ENCODE measurements at places on chromosomes 6 and 20. TPM values are rescaled to one million over a fixed set of nuclear protein-coding genes. Genes with fewer than 3 reads are reported as not detected.
A peak's percentile ranks its signal among the peaks of the same experiment; 100 is the strongest.

- H3K27me3 ChIP-seq: no peaks in the 10 kb centered on the region
- peaks cover 12% of the 10 kb centered on the region for H3K36me3 ChIP-seq
- no peak overlapping the region for H3K4me3 ChIP-seq
- H3K27ac ChIP-seq: no peak overlapping the region
- no peak for DNase-seq
- H3K4me1 ChIP-seq: no peaks in the 10 kb centered on the region
Observed at GRCh38 chr20:18545566-18545965, 21.7 kb upstream of the SMIM26 start.

- H3K36me3 ChIP-seq: peaks cover 18% of the 10 kb centered on the region
- peak; percentile 20 for DNase-seq
- H3K4me3 ChIP-seq: no peak overlapping the region
- no peak overlapping the region for H3K27ac ChIP-seq
- H3K4me1 ChIP-seq: no peaks in the 10 kb centered on the region
- H3K27me3 ChIP-seq: no peaks in the 10 kb centered on the region
Observed at GRCh38 chr6:159676890-159677505, 16.0 kb downstream of the SOD2 start.

GRCh38 chr20:21325296-21325695, 22.2 kb downstream of the XRN2 start:
- no peak overlapping the region for H3K4me3 ChIP-seq
- peaks cover 38% of the 10 kb centered on the region for H3K4me1 ChIP-seq
- H3K27ac ChIP-seq: peak overlapping the region; percentile 17
- peaks cover 2% of the 10 kb centered on the region for H3K36me3 ChIP-seq
- no peak for DNase-seq

DNA sequence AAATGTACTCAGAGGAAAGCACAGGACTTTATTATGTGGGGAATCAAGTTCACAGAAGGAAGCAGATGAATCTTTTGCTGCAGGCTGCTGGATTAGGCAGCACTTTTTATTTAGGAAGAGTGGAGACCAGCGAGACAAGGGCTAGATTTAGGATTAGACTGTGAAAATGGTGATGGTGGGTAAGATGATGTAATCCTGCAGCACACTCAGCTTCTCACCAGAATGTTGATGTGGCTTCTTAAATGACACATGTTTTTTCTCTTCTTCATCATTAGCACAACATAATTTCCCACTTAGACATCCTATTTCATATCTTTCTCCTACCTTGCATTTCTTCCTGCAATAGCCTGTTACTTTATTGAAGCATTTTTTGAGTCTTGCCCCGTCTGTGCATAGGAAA, 1.8 kb downstream of the DEFB128 start:
- no peaks in the 10 kb centered on the region for H3K36me3 ChIP-seq
- DNase-seq: no peak
- H3K4me3 ChIP-seq: no peak overlapping the region
- H3K4me1 ChIP-seq: no peaks in the 10 kb centered on the region
- no peaks in the 10 kb centered on the region for H3K27me3 ChIP-seq

GRCh38 chr6:13295576-13295975, 32.8 kb downstream of the TBC1D7 start:
- DNase-seq: no peak
- no peaks in the 10 kb centered on the region for H3K4me1 ChIP-seq
- no peak overlapping the region for H3K27ac ChIP-seq
- no peak overlapping the region for H3K4me3 ChIP-seq
- no peaks in the 10 kb centered on the region for H3K27me3 ChIP-seq

- H3K36me3 ChIP-seq: no peaks in the 10 kb centered on the region
- H3K27ac ChIP-seq: no peak overlapping the region
- DNase-seq: no peak
- no peak overlapping the region for H3K4me3 ChIP-seq
Observed at GRCh38 chr6:170490259-170490658, 62.8 kb downstream of the PSMB1 start.

DNA sequence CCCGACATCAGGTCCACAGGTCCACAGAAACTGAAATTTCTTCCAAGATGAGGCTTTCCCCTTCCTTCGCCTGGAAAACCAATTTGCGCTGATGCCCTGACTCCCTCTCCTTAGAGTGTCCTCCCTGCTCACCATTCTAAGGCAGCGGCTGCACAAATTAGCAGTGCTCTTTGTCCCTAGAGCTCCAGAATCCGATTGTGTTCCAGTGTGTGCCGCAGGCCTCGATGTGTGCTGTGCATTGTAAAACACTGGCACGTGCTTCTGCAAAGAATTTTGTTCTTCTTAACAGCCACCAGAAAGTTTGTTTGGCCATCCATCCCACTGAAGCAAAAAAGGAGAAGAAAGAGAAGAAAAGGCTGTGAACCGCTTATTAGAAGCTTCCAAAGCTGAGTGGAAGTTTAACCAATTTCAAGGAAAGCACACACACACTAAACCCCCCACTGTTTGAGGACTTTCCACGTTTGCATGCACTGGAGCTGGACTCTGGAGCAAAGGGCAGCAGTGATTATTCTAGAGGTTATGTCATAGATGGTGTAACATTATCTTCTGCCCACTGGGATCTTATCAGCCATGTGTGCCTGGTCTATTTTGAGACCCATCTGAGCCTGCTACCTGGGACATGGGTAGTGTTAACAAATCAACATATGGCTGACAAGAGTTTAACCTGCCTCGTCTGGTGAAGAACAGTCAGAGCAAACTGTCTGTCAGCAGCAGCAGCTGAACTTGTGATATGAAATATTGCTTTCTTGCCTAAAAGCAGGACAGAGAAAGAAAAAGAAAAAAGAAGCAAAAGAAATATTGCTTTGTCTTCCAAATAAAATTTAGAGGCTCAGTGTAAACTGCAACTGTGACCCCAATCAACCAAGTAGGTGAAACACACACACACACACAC, 64.9 kb upstream of the RREB1 start:
- H3K4me3 ChIP-seq: no peak overlapping the region
- peak overlapping the region; percentile 34 for H3K27ac ChIP-seq
- no peaks in the 10 kb centered on the region for H3K36me3 ChIP-seq

DNA sequence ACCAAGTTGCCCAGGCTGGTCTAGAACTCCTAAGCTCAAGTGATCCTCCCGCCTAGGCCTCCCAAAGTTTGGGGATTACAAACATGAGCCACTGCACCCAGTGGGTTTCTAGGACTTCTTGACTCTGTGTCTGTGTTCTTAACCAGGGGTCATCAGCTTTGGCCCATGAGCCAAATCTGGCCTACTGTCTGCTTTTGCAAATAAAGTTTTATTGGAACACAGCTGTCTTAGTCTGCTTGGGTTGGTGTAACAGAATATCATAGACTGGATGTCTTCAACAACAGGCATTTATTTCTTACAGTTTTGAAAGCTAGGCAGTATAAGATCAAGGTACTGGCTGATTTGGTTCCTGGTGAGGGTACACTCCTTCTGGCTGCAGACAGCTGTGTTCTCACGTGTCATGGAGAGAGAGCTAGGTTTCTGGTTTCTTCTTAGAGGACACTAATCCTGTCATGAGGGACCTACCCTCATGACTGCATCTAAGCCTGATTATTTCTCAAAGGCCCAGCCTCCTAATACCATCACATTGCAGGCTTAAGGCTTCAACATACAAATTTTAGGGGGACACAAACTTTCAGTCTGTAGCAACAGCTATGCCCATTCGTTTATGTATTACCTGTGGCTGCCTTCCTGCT, 23.3 kb downstream of the ARFGEF2 start:
- H3K4me3 ChIP-seq: no peak overlapping the region
- no peak for DNase-seq
- peaks cover 28% of the 10 kb centered on the region for H3K36me3 ChIP-seq
- no peak overlapping the region for H3K27ac ChIP-seq
- H3K4me1 ChIP-seq: peaks cover 9% of the 10 kb centered on the region

DNA sequence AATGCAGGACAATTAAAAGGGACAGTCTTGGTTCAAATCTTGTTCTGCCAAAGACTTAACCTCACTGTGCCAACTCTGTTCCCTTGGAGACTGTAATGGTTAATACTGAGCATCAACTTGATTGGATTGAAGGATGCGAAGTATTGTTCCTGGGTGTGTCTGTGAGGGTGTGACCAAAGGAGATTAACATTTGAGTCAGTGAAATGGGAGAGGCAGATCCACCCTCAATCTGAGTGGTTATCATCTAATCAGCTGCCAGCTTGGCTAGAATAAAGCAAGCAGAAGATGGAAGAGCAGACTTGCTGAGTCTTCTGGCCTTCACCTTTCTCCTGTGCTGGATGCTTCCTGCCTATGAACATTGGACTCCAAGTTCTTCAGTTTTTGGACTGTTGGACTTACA, 474.4 kb downstream of the CD83 start:
- H3K4me1 ChIP-seq: no peaks in the 10 kb centered on the region
- H3K27me3 ChIP-seq: no peaks in the 10 kb centered on the region
- DNase-seq: no peak
- no peak overlapping the region for H3K27ac ChIP-seq
- H3K36me3 ChIP-seq: no peaks in the 10 kb centered on the region
- no peak overlapping the region for H3K4me3 ChIP-seq

GRCh38 chr6:74058606-74059005, 362.6 kb downstream of the CD109 start:
- no peaks in the 10 kb centered on the region for H3K4me1 ChIP-seq
- H3K27me3 ChIP-seq: no peaks in the 10 kb centered on the region
- no peaks in the 10 kb centered on the region for H3K36me3 ChIP-seq
- no peak overlapping the region for H3K4me3 ChIP-seq
- no peak overlapping the region for H3K27ac ChIP-seq

- no peak overlapping the region for H3K27ac ChIP-seq
- peaks cover 2% of the 10 kb centered on the region for H3K4me1 ChIP-seq
- peaks cover 33% of the 10 kb centered on the region for H3K27me3 ChIP-seq
- no peak for DNase-seq
- no peaks in the 10 kb centered on the region for H3K36me3 ChIP-seq
- H3K4me3 ChIP-seq: no peak overlapping the region
Observed at GRCh38 chr6:43250992-43251373, 7.7 kb downstream of the TTBK1 start.

DNA sequence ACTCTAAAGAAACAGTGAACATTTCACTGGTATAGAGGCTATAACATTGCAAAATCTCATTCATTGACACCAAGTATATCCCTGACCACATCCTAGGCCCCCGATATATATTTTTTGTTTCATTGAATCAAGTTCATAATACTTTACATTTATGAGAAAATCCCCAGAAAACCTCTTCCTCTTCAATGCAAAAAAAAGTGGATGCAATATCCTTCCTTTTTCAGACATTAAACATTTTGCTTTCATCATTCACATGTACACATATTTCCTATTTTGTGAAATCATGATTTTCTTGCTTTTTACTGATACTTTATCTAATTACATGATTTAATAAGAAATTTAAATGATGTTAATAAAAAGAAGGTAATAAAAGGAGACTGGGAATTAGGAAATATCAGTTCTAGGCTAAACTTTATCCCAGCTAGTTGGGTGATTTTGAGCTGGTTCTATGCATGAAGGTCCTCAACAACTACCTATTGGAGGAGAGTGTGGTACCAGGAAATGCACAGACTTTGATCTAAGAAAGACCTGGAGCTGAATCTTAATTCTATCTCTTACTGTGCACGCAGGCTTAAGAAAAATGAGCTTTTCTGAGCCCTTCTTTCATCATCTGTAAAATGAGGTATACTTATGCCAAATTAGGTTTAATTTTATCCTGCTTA, 4.9 kb downstream of the SYNE1 start:
- no peaks in the 10 kb centered on the region for H3K4me1 ChIP-seq
- no peak overlapping the region for H3K27ac ChIP-seq
- H3K36me3 ChIP-seq: no peaks in the 10 kb centered on the region
- no peak for DNase-seq

DNA sequence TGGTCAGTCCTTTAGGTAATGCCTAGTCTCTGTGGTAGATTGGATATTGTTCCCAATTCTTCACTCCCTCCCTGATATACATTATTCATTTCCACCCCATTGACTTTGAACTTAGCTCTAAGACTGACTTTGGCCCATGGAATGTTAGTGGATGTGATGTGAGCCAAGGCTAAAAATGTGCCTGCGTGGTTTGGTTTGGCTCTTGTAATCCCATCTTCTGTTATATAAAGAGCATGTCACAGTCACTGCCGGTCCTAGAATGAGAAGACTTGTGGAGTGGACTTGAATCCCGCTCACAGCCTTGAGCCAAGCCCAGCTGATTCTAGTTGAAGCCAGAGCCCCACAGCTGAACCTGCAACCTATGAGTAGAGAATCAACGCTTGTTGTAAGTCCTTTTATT, 23.6 kb upstream of the DNAAF9 start:
- no peak overlapping the region for H3K4me3 ChIP-seq
- H3K4me1 ChIP-seq: no peaks in the 10 kb centered on the region
- H3K27me3 ChIP-seq: no peaks in the 10 kb centered on the region
- no peak overlapping the region for H3K27ac ChIP-seq
- DNase-seq: no peak
- no peaks in the 10 kb centered on the region for H3K36me3 ChIP-seq

DNA sequence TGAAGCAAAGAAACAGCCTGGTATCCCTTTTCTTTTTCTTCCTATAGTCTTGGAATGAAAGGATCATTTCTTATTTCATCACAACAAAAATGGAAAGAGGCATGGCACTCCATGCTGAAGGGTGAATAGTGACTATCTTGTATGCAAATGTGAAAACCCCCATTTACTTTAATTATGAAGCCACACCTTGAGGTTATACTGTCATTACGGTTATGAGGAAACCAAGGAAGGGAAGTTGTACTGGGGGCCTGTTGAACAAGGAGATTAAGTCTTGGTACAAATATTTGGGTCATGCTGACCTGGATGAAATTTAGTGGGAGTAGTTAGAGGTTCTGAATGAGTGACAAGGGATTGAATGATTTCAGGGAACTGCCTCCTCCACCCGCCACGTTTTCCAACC, 8.7 kb upstream of the STXBP5 start:
- H3K4me3 ChIP-seq: no peak overlapping the region
- H3K27me3 ChIP-seq: no peaks in the 10 kb centered on the region
- DNase-seq: no peak

- H3K27me3 ChIP-seq: peaks cover 2% of the 10 kb centered on the region
- peak; percentile 93 for DNase-seq
- H3K36me3 ChIP-seq: no peaks in the 10 kb centered on the region
- H3K4me1 ChIP-seq: peaks cover 13% of the 10 kb centered on the region
- peak within 1 kb of the TSS; percentile 90 for H3K27ac ChIP-seq
- H3K4me3 ChIP-seq: peak within 1 kb of the TSS; percentile 63
Observed at GRCh38 chr6:112253841-112254816, at the start of gene LAMA4. TSS of gene LAMA4 (minus strand) at chr6:112254567. CDS start at chr6:112254150, 417 bp downstream.

- H3K36me3 ChIP-seq: no peaks in the 10 kb centered on the region
- H3K27ac ChIP-seq: no peak overlapping the region
- no peak overlapping the region for H3K4me3 ChIP-seq
- no peaks in the 10 kb centered on the region for H3K27me3 ChIP-seq
- no peak for DNase-seq
Observed at GRCh38 chr6:124825564-124825963, 136.7 kb upstream of the RNF217 start.

DNA sequence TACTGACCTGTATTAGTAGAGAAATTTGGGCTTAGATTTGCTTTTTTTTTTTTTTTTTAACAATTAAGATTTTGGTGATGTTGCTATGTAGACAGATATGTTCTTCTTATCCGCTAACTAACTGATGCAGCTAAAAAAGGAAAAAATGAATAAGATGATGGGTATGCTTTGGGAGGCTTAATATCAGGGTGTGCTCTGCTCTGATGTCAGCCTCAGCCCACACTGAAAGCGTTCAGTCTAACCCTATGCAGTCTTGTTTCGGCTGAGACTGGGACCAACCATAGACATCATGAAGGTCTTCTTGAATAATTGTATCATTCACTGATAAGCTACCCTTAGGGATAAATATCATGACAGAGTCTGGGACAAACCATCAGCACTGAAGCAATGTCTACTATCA, 6.9 kb upstream of the CCN2 start:
- no peaks in the 10 kb centered on the region for H3K36me3 ChIP-seq
- H3K27me3 ChIP-seq: no peaks in the 10 kb centered on the region
- DNase-seq: no peak
- H3K27ac ChIP-seq: no peak overlapping the region

Gene C20orf96
- total RNA-seq: 22.4 TPM

Gene KCNK16
- not detected for total RNA-seq

Gene SLC13A3
- total RNA-seq: 2.4 TPM

Gene KIAA0408
- total RNA-seq: 28.7 TPM
